ENCODE measurements at places on chromosomes 1 and 21.

GRCh38 chr1:173122344-173122935, 71.7 kb upstream of the TNFSF18 start:
- DNase-seq = no peak

- peak; percentile 44 for DNase-seq
Observed at GRCh38 chr1:178689769-178690168, 35.3 kb upstream of the RALGPS2 start.

- DNase-seq = peak; percentile 32
Observed at GRCh38 chr1:203526572-203526971, 32.6 kb downstream of the OPTC start.

- no peak for DNase-seq
Observed at GRCh38 chr1:24939040-24939674, 9.1 kb upstream of the RUNX3 start.

GRCh38 chr1:154353966-154354365, 28.6 kb downstream of the ATP8B2 start:
- DNase-seq = no peak

DNA sequence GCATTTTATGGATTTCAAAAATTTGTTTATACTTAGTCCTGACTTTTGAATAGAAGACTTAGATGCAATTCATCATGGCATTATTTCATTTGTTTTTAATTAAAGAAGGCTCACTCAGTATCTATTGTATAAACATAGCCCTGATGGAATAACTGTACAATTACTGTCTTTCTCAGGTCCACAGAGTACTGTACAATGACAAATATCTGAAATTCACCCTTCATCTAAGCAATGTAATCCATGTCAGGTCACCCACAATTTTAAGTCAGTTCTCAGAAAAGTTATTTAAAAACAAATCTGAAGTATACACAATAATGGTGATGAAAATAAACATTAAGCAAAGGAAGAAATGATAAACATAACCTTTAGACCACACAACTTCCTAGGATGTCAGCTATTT, 311.9 kb downstream of the GRIK1 start:
- DNase-seq = peak; percentile 70

- no peak for DNase-seq
Observed at GRCh38 chr1:21319447-21320407, 29.5 kb upstream of the ECE1 start.

DNA sequence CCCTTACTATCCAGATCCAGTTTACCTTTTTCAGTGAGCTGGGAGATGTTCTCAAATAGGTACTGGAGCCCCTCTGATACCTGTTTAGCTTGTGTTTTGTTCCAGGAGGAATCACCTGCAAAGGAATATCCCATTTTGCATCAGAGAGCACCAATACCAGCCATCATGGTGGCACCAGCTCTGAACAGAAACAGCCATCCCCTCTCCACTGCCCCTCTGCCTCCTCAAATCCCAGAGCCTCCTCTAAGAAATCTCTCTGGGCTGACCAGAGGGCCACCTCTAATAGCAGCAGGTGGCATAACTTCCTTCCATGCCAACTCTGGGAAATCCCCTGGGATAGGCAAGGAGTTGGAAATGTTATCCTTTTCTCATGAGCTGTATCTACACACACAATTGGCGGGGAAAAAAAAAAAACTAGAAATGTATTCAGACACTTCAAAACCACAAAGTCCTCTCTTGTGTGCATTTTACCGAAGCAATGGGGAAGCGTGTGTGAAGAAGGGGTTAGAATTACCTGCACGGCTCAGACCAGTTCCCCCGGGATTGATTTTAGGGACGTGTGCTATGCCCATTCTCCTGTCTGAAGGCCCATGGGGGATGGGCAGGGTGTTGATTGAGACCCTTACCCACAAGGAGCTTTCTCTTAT, 2.4 kb downstream of the PGLYRP4 start:
- DNase-seq = no peak

- no peak for DNase-seq
Observed at GRCh38 chr21:39152271-39152670, 31.0 kb downstream of the PSMG1 start.

DNA sequence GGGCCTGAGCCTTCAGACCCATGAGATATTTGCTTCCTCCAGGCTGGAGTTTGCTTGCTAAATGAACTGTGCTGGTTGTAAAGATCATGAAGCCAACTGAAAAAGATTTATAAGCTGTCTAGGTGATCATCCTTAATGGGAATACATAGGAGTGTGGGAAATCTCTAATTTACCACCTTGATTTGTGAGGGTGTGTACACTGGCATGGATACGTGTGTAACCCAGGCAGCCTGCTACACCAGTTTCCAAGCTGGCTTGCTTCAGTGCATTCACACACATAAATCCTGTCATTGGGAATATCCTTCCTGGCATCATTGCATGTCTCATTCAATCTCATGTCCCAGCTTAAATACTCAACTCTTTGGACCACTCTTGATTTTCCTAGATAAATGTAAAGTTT, 57.6 kb upstream of the GNG12 start:
- no peak for DNase-seq

- no peak for DNase-seq
Observed at GRCh38 chr1:34868230-34869049, 8.9 kb upstream of the SMIM12 start.

GRCh38 chr1:116224561-116224960, 113.4 kb downstream of the MAB21L3 start:
- no peak for DNase-seq

DNA sequence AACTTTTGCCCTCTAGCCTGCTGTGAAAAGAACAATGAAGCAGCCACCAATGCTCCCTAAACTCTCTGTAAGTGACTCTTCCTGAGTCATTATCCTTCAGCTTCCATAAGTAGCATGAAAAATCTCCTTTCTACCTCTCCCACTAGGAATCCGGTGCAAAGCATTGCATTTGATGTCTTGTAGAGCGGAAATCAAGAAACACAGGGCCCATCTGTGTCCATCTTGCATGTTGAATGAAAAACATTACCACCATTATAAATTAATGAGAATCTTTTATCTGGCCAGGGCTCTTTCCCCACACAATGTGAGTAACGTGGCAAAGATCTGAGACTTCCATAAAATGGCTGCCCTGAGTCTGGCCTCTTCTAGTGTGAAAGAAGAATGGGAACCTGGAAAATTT, 324.4 kb downstream of the ADGRL2 start:
- no peak for DNase-seq

- DNase-seq = no peak
Observed at GRCh38 chr21:45982092-45982757, 655 bp downstream of the COL6A1 start.

DNA sequence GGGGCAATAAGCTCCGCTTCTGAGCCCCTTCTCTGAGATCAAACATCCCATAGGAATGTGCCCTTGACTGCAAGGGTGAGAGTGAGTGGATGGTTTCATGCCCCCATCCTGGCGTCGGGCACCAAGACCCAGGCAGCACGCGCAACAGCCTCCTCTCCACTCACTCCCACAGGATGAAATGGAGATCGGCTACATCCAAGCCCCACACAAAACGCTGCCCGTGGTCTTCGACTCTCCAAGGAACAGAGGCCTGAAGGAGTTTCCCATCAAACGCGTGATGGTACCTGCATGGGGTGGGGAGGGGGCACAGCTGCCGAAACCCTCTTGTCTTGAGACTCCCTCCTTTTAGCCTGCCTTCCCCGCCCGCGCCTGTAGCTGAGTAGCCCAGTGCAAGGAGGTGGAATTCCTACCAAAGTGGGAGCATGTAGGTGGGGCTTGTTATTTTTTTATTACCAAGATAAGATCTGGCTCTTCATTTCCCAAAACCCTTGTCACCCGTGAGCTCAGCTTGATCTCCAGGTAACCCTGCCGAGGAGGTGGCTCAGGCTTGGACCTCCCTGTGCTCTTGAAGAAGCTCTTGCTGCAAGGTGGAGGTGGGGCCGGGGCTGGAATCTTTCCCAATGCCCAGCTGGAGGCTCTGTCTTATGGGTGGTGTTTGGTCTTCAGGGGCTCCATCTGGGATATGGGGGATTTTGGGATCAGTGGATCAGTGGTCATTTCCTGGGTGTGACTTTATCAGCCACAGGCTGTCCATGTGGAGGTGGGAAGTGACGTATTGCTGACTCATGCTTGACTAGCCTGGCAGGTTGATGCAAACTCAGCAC, 24.0 kb upstream of the PADI6 start:
- DNase-seq = no peak

DNA sequence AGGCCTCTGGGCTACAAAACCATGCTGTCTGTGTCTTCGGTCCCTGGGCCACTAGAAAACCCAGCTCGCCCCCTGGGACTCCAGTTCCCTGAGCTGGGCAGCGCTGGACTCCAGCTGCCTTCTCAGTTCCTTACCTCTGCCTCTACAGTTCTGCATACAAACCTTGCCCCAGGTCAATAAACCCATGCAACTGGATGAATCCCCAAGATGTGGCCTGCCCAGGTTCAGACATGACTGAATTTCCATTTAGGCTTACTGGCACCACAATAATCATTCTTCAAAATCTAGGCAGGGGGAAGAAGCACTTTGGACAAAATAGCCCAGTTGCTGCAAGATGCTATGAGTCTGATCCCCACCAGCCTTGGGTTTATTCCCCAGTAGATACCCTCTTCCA, 159.5 kb downstream of the RRAGC start:
- no peak for DNase-seq

DNA sequence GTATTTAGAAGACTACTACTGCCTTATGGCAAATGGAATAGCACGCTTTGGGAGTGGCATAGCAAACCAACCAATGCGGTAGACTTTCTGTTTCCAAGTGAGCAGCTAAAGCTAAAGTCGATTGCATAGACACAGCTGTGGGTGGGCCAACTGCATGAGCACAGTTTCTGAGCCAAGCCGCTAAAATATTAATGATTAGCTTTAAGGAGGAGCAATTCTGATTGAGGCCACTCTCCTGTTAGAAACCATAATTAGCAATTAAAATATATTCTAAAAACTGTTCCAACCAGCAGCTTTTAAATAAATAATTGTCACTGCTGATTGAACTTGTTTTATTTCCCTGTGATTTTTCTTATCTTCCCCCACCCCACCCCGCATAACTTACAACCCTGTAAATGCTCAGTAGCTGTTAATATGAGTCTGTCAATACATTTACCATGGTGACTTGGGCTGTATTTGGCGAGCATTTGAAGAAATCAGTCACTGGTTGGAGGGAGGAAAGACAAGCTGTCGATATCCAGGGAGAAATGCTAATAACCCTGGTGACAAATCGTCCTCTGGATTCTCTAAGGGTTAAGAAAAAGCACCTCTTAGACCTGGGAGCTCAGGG, 32.2 kb downstream of the RNF220 start:
- no peak for DNase-seq

Measured in fibroblast of gingiva (primary cell).